GM23248 (cell line): ENCODE measurements at places on chromosomes 2 and 18.
A peak's percentile ranks its signal among the peaks of the same experiment; 100 is the strongest.

DNA sequence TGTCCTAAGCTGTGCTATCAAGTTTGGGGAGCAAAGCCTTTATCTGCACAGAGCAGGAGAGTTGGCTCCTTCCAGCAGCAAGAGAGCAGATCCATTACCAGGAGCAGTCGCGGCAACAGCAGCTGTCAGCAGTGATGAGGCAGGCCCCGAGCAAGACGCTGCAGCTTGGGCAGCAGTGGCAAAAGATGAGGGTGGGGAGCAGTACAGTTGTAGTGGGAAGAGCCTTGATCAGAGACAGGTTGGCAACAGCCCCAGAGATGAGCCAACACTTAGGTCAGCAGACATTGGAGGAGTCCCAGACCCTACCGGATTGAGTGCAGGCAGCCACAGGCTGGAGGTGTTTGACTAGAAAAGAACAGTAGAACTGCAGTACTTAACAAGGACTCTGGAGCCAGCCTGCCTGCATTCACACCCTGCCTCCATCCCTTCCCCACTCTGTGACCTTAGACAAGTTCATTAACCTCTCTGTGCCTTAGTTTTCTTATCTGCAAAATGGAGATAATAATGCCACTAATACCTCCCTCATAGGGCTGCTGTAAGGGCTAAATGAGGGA, 117.1 kb upstream of the SERTAD2 start:
- peak overlapping the region; percentile 87 for H3K27ac ChIP-seq
- H3K4me1 ChIP-seq: peaks cover 40% of the 10 kb centered on the region
- H3K36me3 ChIP-seq: no peaks in the 10 kb centered on the region

- peak; percentile 6 for DNase-seq
- H3K4me1 ChIP-seq: no peaks in the 10 kb centered on the region
- no peaks in the 10 kb centered on the region for H3K36me3 ChIP-seq
- no peak overlapping the region for H3K27ac ChIP-seq
These were observed 19.7 kb upstream of the ARHGAP25 start for GRCh38 chr2:68714866-68715265.

DNA sequence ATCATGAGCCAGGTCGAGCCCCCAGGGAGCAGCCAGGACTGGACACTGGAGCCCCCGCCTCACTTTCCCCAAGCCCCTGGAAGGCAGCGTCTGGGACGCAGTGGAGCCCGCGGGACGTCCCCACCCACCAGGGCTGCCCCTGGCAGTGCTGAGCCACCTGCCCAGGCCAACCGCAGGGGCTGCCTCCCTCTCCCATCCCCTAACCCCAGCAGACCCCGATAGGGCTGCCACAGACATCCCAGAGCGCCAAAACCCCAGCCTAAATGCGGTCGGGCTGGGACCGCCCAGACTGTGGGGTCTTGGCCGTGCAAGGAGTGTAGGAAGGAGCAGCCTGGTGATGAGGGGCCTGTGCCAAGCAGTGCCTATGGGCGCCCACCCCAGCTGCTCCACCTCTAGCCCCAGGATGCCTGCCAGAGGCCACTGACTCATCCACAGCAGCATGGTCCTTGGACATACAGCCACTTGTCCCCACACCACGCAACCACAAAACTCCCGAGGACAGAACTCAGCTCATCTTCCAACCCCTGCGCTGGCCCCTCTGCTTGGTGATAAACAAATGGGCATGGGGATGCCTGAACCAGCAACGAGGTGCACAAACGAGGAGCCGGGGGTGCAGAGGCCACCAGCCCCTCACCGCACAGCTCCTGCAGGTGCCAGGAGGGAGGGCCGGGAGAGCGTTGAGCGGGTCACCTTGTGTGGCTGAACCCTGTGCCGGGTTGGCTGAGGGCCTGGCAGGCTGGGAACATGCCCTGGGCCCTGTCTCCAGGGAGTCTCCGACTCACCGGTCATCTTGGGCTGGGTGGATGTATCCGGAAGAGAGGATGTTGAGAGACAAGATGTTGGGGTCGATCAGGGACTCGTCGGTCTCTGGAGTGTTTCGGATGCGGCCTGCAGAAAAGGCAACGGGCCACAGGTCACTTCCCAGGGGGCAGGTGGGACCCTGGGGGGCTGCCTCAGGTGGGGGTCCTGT, 44.9 kb downstream of the AQP12A start:
- no peak for DNase-seq
- H3K4me1 ChIP-seq: no peaks in the 10 kb centered on the region
- H3K27me3 ChIP-seq: peaks cover 3% of the 10 kb centered on the region; the same call in 1 of the 2 replicates

DNA sequence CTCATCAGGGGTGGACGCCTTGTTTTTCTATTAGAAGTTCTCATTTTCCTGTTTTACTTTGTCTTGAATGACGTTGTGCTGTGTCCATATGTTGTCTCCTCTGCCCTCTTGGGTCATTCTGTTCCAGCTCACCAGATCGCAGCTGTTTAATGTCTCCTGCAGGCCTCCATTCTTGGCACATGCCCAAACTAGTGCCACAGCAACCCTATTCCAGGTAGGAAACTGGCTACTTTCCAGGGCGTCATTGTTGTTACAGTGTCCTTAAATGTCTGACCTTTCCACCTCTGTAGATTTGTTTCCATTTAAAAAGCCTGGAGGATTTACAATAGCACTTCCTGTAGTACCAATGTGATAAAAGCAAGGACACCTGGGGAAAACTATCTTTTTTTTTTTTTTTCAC, 500.7 kb downstream of the METTL4 start:
- no peaks in the 10 kb centered on the region for H3K27me3 ChIP-seq
- no peaks in the 10 kb centered on the region for H3K4me1 ChIP-seq
- no peaks in the 10 kb centered on the region for H3K36me3 ChIP-seq
- no peak overlapping the region for H3K4me3 ChIP-seq
- DNase-seq: no peak

DNA sequence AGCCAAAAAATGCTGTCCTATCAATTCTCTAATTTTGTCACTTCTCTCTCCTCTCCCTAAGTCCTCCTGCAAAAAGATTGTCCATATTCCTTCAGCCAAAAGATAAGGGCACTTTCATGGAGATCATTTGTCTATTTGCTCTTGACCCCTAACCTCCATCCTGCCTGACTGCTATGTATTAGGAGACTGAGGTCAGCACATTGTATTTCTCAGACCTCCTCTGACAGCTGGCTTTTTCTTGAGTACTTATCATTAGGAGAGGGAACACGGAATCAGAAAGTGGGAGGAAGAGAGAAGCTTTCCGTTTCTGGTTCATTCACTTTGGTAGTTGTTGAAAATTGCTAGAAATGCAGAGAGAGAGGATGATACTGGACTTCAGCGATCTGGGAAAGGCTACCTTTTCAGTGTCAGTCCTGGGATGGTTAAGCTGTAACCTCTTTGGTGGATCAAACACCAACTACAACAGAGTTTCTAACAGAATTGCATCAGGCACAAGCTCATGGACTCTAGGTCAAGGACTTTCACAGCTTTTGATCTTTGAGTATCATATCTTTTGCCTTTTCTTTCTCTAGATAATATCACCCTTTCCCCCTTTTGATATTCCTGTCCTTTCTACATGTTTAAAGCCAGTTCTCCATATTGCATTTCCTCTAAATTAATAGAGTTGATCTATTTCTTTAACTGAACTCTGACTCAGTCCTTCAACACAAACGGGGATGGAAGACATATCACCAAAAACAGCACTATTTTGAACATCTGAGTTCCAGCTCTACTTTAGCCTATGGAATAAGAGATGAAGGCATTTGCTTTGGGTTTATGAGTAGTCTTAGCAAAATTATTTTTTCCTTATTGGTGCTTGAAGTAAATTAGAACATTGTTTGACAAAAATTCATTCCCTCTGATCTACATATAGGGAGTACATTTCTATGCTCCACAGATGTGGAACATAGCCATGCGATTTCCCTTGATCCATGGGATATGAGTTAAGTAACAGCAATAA, 63.3 kb upstream of the KYNU start:
- no peaks in the 10 kb centered on the region for H3K4me1 ChIP-seq
- H3K27me3 ChIP-seq: peaks cover 7% of the 10 kb centered on the region; the same call in 1 of the 2 replicates
- H3K36me3 ChIP-seq: no peaks in the 10 kb centered on the region

DNA sequence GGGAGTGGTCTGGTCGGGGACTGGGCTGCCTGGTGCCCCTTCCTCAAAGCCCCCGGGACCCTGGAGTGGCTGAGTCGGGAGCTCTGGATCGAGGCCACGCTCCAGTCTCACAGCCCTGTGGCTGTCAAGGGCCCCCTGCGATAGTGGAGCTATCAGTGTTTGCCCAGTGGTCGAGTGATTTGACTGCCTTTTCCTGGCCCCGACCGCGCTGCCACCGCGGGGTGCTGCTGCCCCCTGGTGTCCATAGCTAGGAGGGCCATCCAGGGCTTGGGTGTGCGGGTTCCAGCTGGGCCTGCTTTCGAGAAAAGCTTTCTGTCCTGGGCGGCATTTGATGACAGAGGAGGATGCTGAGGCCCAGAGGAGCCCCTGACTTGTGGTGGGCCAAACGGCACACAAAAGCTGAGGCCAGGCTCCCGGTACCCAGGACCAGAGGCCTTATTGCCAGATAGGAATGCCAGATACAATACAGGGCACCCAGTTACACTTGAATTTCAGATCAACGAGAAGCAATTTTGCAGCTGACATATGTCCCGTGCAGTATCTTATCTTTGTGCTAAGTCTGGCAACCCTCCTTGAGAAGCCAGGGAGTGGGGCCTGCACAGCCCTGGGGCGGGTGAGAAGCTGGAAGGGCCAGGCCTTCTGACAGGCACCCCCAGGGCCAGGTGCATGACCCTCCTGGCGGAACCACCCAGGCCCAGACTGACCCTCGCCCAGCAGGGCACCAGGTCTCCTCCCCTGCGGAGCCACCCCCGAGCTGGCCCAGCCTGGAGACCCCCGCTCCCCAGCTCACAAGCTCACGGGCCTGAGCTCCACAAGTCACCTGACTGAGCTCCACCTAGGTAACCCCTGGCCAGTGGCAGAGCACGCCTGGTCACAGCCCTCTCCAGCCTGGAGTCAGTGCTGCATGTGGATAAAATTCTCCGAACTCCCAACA, 13.0 kb downstream of the ODC1 start:
- no peak overlapping the region for H3K4me3 ChIP-seq
- H3K36me3 ChIP-seq: peaks cover 10% of the 10 kb centered on the region; the same call in 1 of the 2 replicates
- no peak overlapping the region for H3K27ac ChIP-seq
